NCI-H774 (cell line): ENCODE measurements at places on chromosomes 6 and 20.

GRCh38 chr6:154535851-154536250 lies 25.4 kb upstream of the CNKSR3 start:
- no peak for DNase-seq

DNA sequence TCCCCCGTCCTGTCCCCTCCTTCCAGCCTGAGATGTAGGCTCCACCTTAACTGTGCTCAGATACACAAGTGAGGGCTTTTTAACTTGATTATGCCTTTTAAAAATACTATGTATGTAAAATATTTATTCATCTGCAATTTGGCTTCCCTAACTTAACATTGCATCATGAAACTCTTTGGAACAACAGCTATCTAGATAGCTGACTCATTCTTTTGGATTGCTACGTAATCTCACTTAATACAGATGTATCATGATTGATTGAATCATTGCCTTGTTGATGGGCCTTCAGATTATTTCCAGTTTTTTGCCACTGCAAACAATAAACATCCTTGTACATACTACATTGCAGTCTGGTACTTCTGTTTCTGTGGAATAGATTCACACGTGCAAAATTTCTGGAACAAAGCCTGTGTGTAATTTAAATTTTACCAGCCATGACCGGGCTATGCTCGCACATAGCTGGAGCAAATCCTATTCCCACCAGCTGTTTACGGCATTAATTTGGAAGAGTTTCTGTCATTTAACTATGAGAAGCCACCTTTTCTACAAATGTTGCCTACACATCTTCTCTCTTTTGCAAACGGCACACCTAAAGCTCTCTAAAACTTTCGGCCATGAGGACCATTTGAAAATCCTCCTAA lies 6.5 kb downstream of the PRND start:
- DNase-seq: no peak

DNA sequence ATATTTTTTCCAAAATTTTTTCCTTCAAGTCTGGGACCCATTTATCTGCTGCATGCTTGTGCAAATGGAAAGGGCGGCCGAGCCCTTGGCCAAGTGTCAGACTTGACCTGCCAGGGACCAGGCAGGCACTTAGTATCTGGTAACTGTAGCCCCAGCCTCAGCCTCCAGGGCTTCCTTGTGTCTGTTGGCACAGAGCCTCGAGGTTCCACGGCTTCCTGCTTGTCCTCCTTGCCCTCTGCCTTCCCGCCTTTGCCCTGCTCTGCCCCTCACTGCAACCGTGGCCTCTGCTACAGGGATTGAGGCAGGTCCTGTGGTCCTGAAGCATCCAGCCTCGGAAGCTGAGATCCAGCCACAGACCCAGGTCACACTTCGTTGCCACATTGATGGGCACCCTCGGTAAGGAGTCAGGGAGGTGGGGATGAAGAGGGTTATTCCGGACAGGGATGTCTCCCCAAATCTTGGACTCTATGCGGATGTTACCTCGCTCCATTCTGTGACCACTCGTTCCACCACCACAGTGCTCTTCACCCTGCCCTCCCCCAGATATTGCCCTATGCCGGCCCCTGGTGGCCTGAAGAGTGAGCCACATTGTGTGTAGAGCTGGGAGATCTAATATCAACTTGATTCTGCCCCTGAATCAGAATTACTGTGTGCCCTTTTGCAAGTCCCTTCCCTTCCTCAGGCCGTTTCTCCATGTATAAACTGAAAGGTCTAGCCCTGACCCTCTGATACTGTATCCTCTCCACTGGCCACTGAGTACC lies 41.5 kb upstream of the SRF start:
- DNase-seq: no peak

- no peak for DNase-seq
Observed at GRCh38 chr20:6974838-6975237, 207.4 kb downstream of the BMP2 start.

DNA sequence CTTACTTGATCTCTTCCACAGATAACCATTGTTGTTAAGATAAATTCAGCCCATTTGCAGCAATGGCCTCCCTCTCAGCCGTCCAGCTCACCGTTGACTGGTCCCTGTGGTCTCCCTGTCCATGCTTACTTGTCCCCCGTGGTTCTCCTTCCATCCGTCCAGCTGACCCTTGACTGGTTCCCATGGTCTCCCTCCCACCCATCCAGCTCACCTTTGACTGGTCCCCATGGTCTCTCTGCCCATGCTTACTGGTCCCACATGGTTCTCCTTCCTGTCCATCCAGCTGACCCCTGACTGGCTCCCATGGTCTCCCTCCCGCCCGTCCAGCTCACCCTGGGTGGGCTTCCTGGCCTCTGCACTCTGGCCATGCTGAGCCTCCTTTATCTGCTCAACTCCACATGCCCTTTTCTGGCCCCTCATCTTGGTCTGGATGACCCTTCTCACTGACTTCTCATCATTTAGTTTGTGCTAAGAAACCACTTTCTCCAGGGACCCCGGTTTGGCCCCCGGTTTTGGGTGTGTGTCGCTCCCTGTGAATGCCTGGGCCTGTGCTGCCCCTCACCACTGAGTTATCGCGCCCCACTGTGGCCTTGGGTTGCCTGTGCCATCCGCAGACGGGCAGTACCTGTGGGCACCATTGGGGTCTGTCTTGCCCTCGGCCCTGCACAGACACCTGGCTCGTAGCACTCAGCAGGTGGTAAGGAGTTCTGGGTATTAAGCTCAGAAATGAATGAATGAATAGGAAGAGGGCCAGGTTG lies 146.4 kb downstream of the ERMARD start:
- no peak for DNase-seq

DNA sequence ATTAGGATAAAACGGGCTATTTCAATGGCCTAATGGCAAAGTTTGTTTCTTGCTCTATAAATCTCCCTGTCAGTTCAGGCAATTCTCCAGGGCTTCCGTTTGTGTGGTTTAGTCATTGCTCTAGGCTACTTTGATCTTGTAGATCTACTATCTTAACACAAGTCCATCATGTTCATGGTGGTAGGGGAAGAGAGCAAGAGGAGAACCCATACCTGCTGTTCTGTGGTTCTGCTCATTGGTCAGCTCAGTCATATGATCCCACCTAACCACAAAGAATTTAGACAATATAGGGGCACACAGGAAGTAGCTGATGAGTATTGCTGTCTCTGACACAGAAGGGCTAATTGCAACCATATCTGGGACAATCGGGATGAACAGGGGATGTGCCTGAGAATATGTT lies 4.9 kb upstream of the DEK start:
- no peak for DNase-seq

- DNase-seq: peak; percentile 78
Observed at GRCh38 chr20:1776681-1777475, 118.3 kb upstream of the SIRPA start.

DNA sequence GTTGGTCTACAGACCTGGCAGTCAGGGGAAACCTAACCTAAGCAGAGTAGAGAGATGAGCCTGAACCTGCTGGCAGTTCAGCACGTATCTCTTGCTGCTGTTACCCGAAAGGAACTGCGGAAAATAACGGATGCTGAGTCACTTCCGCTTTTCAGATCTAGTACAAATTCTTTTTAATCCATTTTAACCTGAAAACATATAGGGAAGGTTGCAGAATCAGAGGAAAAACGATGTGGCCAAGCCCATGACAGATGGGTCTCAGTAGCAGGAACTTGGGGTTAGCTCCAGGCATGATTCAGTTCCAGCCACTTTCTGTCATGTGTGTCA lies 351.9 kb upstream of the PRND start:
- no peak for DNase-seq

DNA sequence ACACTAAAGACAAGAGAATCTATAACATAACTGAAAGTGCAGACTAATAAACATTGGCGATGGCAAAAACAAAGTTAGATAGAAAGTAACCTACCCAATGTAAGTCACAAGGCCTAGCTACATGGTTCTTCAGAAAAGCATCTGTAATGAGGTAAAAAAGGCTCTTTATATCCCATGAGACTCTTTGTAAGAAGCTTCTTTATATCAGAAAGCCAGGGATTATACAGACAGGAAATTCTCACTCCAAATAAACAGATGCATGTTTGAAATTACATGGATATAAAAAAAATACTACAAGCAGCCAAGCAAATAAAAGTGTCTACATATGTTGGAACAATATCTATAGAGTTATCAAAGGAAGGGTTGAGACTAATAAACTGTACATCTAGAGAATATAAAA lies 284.9 kb upstream of the NRSN1 start:
- no peak for DNase-seq

GRCh38 chr6:124719913-124720312 lies 242.3 kb upstream of the RNF217 start:
- DNase-seq: no peak

DNA sequence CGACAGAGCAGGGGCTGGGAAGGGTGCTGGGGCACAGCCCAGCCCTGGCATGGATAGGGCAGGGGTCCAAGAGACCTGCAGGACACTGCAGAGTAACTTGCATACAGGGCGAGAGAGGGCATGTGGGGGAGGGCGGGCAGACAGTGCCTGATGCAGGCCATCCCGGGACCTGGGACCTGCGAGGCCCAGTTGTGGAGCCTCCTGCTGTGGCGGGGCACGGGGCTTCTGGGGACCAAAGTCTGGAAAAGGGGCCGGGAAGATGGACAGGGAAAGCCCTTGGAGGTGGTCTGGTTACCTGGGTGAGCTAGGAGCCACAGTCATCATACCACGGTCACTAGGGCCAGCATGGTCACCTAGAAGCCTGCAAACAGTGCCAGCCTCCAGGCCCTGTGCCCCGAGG lies 412 bp upstream of the TUBB1 start:
- DNase-seq: no peak

DNA sequence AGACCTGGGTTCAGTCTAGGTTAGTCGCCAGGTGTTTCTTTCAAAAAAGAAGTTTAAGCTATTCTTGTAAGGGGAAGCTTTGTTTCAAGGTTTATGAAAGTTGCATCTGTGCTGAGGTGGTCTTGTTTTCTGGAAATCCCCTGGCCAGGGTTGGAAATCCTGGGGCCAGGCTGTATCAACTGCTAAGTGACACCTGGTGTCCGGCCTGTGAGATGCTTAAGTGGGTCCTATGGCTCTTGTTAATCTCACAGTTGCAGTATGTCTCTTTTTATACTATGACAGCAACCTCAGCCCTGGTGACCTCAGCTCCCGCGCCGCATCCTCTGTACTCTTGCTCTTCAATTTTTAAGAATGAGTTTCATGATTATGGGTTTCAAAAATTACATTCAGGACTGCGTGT lies 72.0 kb downstream of the CHMP4B start:
- DNase-seq: no peak

GRCh38 chr6:71034563-71035345 lies 77.9 kb upstream of the B3GAT2 start:
- DNase-seq: no peak

GRCh38 chr6:134165561-134166201 lies 113.3 kb upstream of the SLC2A12 start:
- DNase-seq: no peak

DNA sequence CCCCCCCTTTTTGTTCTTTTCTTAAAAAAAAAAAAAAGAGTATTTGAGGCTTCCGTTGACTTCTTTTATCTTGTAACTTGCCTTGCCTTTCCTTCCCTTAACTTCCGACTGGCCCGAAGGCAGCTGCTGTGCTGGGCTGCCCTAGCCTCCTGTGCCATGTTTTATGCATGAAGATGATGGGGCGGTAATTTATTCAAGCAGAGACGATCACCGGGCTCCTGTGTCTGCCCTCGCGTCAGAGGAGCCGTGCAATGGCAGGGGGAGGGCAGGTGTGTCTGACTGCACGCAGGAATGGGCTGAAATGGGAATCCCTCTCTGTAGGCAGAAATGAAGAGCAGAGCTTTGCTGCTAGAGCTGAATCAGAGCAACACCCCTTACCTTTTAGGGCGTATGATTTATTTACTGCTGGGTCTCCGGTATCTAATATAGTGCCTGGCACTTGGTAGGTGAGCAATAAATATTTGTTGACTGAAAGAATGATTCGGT lies 106.3 kb upstream of the RIPOR2 start:
- DNase-seq: no peak

- no peak for DNase-seq
Observed at GRCh38 chr6:131015025-131015591, 47.9 kb downstream of the EPB41L2 start.
